ENCODE measurements at places on chromosomes 3 and 15.

- no peak for DNase-seq
Observed at GRCh38 chr15:25394898-25395297, 43.9 kb downstream of the UBE3A start.

DNA sequence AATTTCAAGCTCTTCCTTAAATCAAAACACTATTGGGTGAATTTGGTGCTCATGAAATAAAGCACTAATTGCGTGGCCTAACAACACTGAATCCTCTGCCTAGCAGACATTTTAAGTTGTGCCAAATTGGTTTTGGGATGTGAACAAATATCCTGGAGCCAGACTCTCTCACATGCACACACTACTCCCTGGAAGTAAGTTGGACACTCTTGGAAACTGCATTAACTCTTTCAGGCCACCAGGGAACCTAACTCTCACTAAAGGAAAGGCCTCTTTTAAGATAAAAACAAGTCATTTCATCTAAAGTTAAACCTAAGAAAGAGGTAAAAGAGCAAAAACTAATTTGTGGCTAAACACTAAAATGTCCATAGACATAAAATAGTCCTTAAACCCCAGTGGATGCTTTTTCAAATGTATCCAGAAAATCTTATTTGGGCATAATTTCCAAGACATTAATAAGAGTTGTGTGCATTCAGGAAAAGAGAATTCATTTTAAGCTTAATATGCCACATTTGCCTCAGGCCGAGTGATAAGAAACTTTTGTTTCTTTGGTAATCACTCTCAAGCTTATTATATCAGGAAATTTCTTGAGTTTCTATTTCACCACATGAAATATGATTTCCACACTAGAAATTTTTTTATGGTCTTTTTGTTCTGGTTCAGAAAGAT, 61.8 kb downstream of the ZBTB20 start:
- DNase-seq = no peak

DNA sequence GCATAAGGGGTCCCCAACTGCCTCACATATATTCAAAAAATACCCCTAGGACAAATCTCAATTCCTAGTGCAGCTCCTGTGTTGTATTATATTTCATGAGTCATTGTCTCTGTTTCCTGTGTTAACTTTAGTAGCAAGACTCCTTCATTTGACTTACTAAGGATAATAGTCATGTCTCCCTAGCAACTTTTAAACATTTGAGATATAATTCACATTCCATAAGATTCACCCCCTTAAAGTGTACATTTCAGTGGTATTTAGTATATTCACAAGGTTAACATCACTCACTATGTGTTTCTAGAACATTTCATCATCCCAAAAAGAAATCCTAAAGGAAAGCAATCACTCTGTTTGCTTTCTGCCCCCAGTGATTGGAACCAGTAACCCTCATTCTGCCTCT, 121.3 kb upstream of the WNT7A start:
- DNase-seq = no peak

- DNase-seq = no peak
Observed at GRCh38 chr3:11554666-11555065, 89.0 kb downstream of the VGLL4 start.

DNA sequence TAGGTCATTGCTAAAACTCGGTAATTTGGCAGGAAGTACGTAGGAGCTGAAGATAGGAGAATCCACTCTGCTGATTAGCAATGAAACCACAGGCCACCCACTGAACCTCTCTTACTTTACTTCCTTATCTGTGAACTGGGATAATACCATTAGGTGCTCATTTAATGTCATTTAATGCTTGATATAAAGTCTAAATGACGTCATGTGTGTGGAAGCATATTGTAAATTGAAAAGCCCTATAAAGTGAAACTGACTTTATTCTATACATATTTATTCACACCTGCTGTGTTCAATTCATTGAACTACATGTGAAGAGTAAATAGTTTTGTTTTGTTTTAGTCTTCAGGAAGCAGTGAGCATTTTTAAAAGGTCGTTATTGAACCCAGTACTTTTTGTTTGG, 137.5 kb downstream of the CNTN4 start:
- DNase-seq = no peak

GRCh38 chr3:180352261-180352660, 249.7 kb upstream of the TTC14 start:
- DNase-seq = no peak

DNA sequence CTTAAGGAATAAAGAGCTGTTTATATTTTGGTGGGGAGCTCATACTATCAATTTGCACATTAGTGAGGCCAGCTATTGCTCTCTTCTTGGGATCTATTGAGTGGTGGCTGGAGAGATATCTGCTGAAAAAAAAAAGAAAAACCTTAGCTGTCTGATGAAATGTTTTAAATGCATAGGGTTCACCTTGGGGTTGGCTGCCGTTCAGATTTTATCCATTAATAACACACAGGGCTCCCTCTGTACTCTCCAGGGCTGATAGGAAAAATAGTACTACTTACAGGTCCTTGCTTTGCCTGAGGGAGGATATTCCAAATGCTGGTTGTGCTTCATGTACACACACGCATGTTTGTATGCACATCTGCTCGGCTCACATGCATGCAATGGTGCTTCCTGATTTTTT, 803.7 kb downstream of the MCTP2 start:
- DNase-seq = no peak

DNA sequence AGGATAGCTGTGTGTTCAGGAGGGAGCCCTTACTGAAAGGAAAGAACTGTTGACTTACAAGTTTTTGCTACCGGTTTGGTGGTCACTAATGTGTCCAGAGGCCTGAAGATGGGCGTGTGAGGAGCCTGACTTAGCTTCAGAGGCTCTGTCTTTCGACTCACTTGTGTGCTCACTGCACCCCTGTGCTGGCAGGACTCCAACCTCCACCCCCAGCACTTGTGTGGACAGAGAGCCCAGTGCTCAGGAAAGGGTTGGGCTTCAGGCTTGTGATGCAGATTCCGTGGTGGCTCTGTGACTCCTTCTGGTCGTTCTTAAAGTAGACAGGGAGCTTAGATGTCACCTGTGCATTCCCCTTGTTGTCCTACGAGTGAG, 100.9 kb downstream of the PGPEP1L start:
- DNase-seq = no peak
